ENCODE measurements at places on chromosomes 1 and 21.
A peak's percentile ranks its signal among the peaks of the same experiment; 100 is the strongest.

GRCh38 chr1:146049436-146049835, 27.9 kb upstream of the HJV start:
- DNase-seq, result no peak

DNA sequence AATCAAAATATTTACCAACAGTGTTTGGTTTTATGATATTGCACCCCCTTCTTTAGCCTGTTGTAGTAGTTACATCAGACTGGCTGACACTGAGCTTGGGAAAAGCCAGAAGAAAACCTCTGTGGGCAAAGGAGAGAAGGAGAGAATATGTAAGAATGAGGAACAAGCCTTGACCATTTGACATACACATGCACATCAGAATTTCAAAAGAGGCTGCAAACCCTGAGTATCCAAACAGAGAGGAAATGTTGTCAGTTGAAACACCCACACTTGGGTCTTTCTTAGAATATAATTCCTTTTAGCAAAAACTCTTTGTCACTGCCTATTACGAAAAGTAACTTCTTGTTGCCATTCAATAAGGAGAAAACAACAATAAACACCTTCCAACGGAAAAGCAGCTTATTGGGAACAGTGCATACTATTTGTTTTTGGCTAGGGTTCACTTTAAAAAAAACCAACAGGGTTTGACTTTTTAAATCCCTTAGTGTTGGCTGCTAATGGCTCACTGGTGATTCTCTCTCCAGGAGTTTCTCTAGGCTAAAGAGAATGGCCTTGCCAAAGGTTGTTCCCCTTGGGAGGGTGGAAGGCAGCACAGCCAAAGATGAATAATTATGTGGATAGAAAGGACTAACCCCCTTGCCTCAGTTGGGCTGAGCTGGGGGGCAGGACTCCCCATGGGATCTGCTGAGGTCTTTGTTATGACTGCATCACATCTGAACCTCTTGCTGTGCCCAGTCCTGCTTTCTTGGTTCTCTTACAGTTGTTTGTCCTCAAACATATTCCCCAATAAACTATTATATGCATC, 48.9 kb downstream of the GORAB start:
- no peak for DNase-seq

DNA sequence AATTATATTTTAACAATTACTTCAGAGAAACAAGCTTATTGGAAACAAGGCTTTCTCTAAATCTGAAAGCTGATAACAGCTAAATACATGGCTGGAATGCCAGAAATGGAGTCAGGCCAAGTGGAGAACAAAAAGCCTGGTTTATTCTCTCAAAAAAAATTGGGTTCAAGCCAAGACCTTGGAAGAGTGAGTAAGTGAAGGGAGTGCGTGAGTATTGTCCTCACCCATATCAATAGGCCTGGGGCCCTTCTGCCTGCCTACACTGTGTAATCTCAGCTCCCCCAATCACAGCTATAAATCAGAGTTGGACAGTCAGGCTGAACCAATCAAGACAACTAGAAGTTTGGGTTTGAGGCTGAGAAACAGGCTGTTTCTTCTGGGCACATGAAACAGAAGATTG, 7.4 kb downstream of the KYAT3 start:
- no peak for DNase-seq

DNA sequence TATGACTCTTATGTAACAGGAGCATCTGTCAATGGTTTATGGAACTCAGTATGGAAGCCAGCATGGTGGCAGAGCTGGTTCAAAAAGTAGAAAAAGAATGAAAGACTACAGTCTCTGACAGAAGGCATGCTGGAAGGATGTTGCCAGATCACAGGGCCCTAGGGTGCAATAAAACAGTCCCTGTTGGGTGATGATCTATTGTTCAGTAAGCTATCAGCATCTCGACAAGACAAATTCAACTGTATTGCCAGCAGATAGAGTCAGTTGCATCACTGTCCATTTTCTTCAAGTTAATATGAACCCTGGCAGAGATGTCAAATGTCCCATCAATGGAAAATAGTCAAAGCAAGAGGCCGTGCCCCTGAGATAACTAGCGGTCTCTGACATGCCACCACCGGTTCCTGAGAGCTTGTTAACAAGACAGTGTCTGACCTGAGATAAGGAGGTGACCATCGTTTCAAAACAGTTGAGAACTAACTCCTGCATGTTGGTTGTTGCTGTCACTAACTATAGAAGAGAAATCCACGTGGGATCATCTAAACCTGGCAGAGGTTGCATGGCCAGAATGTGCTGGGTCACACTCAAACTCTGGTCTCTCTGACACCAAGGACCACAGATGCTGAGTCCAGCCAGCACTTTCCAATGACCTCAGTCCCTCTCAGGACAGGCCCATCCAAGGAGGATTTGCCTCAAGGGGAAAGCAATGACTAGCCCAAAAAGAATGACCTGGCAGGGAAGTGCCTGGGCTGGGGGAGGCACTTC, 125.9 kb downstream of the RIPK4 start:
- DNase-seq, result no peak

- no peak for DNase-seq
Observed at GRCh38 chr1:161902182-161902581, 121.5 kb downstream of the OLFML2B start.

DNA sequence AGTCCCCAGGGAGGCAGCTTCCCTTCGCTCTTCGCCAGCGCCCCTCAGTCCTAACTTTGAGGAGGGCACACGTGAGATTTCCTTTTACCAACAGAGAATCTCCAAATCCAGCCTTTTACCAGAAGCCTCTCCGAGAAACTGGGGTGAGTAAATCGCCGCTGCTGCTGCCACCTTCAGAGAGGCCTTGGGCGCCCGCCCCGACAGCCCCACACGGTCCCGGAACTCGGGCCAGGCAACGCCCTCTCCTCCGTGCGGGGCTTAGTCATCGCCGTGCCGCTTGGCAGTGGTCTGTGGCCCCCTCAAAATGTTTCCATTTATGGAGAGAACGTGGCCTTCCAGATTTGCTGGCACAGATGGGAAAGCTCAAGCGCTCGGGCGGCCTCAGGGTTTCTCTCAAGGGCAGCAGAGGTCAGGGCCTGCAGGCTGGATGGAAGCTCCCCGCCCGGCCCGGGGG, 41.4 kb upstream of the COL6A2 start:
- DNase-seq, result no peak

- DNase-seq, result no peak
Observed at GRCh38 chr1:56948403-56949023, 17.3 kb downstream of the C8B start.

GRCh38 chr1:55039342-55040082, at the start of gene PCSK9:
Gene PCSK9 (plus strand): TSS chr1:55039548. CDS start chr1:55039838, 290 bp downstream.
- no peak for DNase-seq

GRCh38 chr1:68162761-68163160, 69.6 kb downstream of the WLS start:
- DNase-seq, result no peak

- DNase-seq, result no peak
Observed at GRCh38 chr21:34874684-34875513, 174.2 kb downstream of the RUNX1 start.

- peak; percentile 72 for DNase-seq
Observed at GRCh38 chr1:2124446-2125198, 70.0 kb downstream of the FAAP20 start.

DNA sequence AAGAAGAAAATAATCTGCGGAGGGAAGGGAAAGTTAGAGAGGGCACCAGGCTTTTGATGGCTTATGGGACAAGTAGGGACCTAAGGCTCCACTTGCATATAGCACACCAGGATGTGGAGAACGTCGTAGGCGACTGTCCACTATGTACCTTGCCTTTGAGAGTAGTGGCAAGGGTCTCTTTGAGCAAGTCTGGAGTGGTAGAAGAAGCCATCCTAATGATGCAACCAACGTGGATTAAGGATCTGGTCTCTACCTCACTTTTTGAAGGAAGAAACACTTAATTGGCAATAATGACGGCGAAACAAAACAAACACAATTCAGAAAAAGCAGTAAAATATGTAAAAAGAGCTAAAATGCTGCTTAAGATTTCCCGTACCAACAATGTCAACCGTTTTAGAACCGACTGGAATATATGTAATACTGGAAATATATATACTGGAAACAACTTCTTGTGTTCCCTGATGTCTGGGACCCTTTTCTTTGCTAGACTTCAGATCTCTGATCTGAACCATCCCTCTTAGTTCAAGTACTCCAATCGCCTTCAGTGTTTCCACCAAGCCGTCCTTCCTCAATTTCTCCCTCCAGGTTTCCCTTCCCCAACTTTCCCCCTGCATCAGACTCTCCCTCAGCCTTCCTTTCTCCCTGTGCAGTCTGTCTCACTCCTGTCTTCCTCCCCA, 821 bp upstream of the KHDRBS1 start:
- no peak for DNase-seq

Data from hypothalamus (tissue), 51 donors.